ENCODE measurements at places on chromosomes 13 and 19.
A peak's percentile ranks its signal among the peaks of the same experiment; 100 is the strongest.

GRCh38 chr19:3708207-3708931 is at the start of gene TJP3:
TJP3 (plus strand) TSS chr19:3708384; CDS start chr19:3728433, 20,049 bp downstream.
- no peaks in the 10 kb centered on the region for H3K27me3 ChIP-seq
- H3K4me3 ChIP-seq, result no peak within 1 kb of the TSS
- no peaks in the 10 kb centered on the region for H3K36me3 ChIP-seq
- H3K4me1 ChIP-seq, result no peaks in the 10 kb centered on the region
- no peak for DNase-seq

DNA sequence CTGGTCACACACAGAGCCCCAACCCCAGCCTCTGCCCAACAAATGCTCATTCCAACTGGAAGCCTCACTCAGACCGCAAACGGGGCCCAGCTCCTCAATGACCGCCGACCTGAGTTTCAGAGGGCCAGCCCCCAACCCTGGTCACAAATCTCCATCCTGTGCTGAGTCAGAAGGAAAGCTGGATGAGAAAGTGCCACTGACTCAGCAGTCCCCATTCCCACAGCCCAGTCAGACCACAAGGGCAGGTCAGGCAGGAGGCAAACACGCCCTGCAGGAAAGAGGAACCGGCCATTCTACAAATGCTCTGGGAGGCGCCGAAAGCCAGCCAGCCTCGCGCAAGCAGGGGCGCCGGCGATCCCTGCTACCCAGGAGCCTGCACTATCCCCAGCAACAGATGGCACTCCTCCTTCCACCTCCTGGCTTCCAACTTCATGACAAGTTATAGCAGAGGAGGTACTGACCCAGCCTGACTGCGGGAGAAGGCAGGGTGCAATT is 14.1 kb upstream of the PRKD2 start:
- H3K4me1 ChIP-seq, result no peaks in the 10 kb centered on the region
- no peak overlapping the region for H3K4me3 ChIP-seq
- no peaks in the 10 kb centered on the region for H3K27me3 ChIP-seq

- H3K27me3 ChIP-seq, result no peaks in the 10 kb centered on the region
- no peak overlapping the region for H3K4me3 ChIP-seq
- no peaks in the 10 kb centered on the region for H3K4me1 ChIP-seq
- no peak overlapping the region for H3K27ac ChIP-seq
- DNase-seq, result no peak
These were observed 3.6 kb upstream of the LIN7B start for GRCh38 chr19:49110567-49110966.

DNA sequence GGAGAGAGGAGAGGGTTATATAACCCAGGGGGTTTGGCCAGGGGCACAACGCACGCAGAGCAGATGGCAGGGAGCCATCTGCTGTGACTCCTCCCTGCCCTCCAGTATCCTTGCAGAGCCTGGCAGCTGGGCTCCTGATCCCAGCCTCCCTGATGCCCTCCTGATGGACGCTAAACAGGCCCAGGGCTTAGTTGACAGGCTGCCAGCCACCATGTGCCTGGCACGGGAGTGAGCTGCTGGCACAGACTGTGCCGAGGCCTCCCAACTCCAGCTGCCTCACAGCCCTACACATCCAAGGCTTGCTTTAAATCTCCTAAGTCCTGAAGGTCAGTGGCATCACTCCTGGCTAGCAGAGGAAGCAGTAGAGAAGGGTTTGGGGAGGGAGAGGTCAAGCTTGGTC is 16.7 kb downstream of the SYDE1 start:
- no peak overlapping the region for H3K27ac ChIP-seq
- H3K4me3 ChIP-seq, result peak overlapping the region; percentile 96
- no peaks in the 10 kb centered on the region for H3K27me3 ChIP-seq

Data from endodermal cell (in vitro differentiated cells).